ENCODE measurements at places on chromosomes 16 and 17.
A peak's percentile ranks its signal among the peaks of the same experiment; 100 is the strongest.

DNA sequence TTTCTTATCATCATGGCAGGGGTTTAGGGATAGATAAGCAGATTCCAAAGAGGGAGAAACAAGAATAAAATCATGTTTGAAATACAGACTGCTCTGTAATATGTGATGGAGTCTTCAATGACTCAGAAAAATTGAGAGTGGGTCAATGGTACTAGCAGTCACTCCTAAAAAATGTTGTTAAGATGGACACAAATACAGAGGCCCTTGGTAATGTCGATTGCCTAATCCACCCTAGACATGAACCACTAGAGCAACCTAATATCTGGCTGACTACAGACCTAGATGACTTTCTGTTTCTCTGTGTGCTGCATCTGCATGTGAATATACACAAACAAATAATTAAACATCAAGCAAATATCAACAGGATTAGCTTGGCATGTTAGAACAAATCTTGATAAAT is 135.8 kb downstream of the CDH8 start:
- DNase-seq = peak; percentile 78

GRCh38 chr17:80683625-80684104 is 139.0 kb downstream of the RPTOR start:
- no peak for DNase-seq

DNA sequence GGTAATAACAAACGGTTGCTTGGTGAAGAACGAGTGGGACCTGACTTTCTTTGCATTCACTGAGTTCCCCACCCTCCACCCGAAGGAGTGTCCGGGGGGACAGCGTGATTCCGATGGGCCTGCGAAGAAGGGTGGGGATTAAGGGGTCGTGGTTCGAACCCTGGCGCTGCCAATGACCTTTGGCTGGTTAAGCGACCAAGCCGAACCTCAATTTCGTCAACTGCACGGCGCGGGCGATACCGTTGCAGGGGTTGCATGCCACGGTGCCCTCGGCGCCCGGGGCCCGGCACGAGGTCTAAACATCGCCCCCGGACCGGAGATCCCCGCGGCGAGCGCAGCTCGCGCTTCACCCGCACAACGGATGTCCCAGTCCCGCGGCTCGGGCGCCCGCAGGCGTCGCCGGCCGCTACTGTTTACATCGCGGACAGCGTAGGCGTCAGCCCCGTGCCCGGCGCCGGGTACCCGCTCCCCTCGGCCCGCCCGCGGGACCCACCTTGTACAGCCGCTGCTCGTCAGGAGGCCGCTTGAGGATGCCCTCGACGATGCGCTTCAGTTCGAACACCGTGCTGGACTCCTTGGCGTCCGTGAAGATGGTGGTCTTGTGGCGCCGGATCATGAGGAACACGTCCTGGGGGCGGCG is 460 bp downstream of the ELOB start:
- DNase-seq = no peak

- DNase-seq = peak; percentile 4
Observed at GRCh38 chr17:70661342-70662222, 492.2 kb downstream of the KCNJ2 start.

GRCh38 chr16:31295206-31295605 is 35.4 kb downstream of the ITGAM start:
- no peak for DNase-seq

DNA sequence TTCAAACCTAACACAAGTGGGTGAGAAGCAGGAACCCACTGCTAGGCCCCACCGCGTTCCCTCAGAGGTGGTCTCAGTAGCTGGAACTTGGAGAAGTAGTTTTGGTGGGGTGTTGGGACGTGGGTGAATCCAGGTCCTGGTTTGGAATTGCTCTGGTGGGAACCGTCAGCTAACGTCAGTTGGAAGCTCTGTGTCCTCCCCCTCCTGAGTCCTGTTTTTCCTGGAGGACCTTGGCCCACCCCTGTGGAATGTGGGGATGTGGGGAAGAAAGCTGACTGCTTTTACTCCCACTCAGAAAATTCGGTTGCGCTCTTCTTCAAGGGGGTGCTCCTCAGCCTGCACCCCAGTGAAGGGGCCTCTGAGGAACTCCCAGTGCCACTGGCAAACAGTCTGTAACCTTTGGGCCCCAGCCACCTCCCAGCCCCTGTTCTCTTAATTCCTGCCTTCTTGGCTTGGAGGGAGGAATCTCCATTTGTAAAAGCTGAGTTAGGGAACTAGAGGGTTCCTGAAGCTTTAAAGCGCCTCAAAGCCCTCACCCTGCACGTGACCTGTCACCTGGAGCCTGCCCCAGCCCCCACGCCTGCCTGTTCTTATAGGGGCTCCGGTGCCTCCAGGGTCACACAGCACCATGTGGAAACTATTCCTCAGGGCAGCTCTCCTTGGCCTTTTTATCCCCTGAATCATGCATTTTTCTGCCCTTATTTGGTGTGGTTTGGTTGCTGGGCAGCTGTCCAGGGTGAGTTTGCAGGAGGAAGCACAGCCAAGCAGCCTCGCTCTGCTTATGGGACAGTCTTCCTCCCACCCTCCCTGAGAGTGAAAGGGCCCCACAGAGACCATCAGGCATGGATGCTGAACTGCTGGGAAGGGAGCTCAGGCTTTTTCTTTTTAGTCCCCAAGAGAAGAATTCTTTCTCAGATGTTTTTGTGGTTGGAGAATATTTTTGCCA is 16.2 kb upstream of the NAGLU start:
- DNase-seq = peak; percentile 100

DNA sequence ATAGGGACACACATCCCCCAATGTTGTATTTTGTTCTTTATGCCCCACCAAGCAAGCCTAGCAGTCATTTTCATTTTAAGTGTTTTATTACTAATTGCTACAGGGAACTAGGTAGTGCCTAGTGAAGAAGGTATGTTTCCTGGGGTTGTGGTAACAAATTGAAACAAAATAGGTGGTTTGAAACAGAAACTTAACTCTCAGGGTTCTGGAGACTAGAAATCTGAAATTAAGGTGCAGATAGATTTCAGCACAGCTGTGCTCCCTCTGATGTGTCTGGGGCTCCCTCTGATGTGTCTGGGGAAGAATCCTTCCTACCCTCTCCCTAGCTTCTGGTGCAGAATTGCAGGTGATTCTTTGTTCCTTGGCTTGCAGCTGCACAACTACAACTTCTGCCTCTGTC is 390.1 kb downstream of the ZFHX3 start:
- DNase-seq = no peak

DNA sequence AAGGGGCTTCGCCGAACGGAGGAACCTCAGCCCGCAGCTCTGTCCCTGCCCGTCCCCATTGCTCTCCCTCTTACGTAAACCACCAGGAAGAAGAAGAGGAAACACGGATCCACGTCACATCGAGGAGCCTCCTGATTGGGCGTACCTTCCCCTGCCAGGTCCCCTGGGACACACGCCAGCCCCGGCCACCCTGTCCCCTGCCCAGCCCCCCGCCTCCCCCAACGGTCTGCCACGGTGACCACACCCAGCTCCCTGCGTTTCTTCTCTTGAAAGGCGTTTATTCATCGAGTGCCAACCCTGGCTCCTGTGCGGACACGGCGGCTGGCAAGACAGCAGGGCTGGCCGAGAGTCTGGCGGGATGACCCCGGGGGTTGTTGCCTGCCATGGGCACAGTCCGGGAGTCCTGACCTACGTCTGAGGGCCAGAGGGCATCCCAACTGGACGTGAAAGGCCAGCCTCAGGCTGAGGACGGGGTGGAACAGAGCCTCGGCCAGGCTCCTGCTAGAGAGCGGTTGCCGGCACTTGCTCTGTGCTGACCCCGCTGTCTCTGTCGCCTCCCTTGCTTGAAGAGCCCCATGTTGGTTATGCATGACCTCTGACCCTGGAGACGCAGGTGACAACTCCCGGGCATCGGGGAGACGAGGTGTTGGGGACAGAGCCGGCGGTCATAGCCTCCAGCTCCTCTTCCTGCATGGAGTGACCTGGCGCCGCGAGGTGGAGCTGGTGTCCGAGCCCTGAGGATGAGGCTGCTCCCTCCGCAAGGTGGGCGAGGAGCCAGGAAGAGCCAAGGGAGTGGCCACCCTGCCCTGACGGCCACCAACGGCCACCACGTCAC is 40.5 kb upstream of the ACSF3 start:
- DNase-seq = peak; percentile 10

Measured in AG10803 (cell line).